Type B pancreatic cell (in vitro differentiated cells): ENCODE measurements at places on chromosomes 12 and 14. TPM values are rescaled to one million over a fixed set of nuclear protein-coding genes. Genes with fewer than 3 reads are reported as not detected.
A peak's percentile ranks its signal among the peaks of the same experiment; 100 is the strongest.

CLEC4C gene
- total RNA-seq: not detected in 2 replicates

KRT78 gene
- total RNA-seq: 14.7 and 29.1 TPM in 2 replicates

PIWIL1 gene
- total RNA-seq: not detected in 2 replicates

ACSS3 gene
- total RNA-seq: 24.5 and 28.0 TPM in 2 replicates

FZD10 gene
- total RNA-seq: 7.5 and 17.7 TPM in 2 replicates

ALX1 gene
- total RNA-seq: 2.4 and 7.0 TPM in 2 replicates

GRCh38 chr14:68223631-68224030 lies 404.1 kb downstream of the RAD51B start:
- peaks cover 16% of the 10 kb centered on the region for H3K36me3 ChIP-seq
- H3K4me1 ChIP-seq: peaks cover 11% of the 10 kb centered on the region
- H3K27ac ChIP-seq: no peak overlapping the region
- DNase-seq: no peak
- H3K27me3 ChIP-seq: no peaks in the 10 kb centered on the region
- H3K4me3 ChIP-seq: no peak overlapping the region

GRCh38 chr14:31937730-31938346 lies 139.3 kb upstream of the ARHGAP5 start:
- H3K27me3 ChIP-seq: no peaks in the 10 kb centered on the region
- H3K36me3 ChIP-seq: no peaks in the 10 kb centered on the region
- DNase-seq: no peak
- H3K4me1 ChIP-seq: peaks cover 26% of the 10 kb centered on the region

GRCh38 chr12:92502417-92503028 lies 200.3 kb upstream of the PLEKHG7 start:
- H3K27ac ChIP-seq: no peak overlapping the region
- no peak for DNase-seq
- no peaks in the 10 kb centered on the region for H3K27me3 ChIP-seq
- H3K4me1 ChIP-seq: peaks cover 33% of the 10 kb centered on the region
- no peaks in the 10 kb centered on the region for H3K36me3 ChIP-seq

DNA sequence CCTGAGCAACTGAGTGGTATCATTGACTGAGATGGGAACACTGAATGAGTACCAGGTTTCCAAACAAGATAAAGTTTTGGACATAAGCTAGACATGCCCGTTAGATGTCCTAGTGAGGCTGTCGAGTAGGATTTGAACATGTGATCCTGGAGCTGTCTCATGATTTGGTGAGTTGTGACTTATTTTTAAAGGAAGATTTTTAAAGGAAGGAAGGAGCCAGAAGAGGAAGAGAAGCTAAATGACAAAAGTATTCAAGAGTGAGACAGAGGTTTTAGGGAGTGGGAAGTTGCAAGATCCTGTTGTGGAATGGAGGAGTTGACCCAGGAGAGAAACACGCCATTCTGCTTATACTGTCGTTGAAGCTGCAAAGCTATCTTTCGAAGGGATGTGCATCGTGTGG lies 82.1 kb downstream of the SAMD4A start:
- H3K4me3 ChIP-seq: no peak overlapping the region
- H3K27me3 ChIP-seq: no peaks in the 10 kb centered on the region
- no peak overlapping the region for H3K27ac ChIP-seq
- H3K36me3 ChIP-seq: no peaks in the 10 kb centered on the region
- peaks cover 32% of the 10 kb centered on the region for H3K4me1 ChIP-seq

DNA sequence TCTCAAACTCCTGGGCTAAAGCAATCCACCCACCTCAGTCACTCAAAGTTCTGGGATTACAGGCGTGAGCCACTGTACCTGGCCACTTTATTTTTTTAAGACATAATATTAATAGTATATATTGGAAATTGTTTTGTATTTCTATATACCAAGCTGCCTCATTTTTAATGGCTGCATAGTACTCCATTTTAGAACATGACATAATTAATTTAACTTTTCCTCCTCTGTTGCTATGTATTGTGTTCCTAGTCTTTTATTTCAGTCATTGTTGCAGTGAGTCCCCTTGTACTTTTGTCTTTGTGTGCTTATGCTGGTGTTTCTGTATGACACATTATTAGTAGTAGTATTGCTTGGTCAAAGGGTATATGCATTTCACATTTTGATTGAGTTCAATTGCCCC lies 138.7 kb downstream of the PRKCH start:
- H3K27ac ChIP-seq: no peak overlapping the region
- H3K4me3 ChIP-seq: no peak overlapping the region
- DNase-seq: no peak

GRCh38 chr14:67549734-67550133 lies 16.6 kb downstream of the PLEKHH1 start:
- no peak overlapping the region for H3K27ac ChIP-seq
- H3K27me3 ChIP-seq: no peaks in the 10 kb centered on the region
- peaks cover 7% of the 10 kb centered on the region for H3K36me3 ChIP-seq
- no peaks in the 10 kb centered on the region for H3K4me1 ChIP-seq
- no peak overlapping the region for H3K4me3 ChIP-seq

- no peak overlapping the region for H3K27ac ChIP-seq
- H3K4me3 ChIP-seq: peak overlapping the region; percentile 2
- no peak for DNase-seq
- peaks cover 30% of the 10 kb centered on the region for H3K4me1 ChIP-seq
Observed at GRCh38 chr12:113845900-113846674, 120.0 kb downstream of the RBM19 start.

GRCh38 chr12:778615-779014 lies 26.2 kb downstream of the WNK1 start:
- no peak overlapping the region for H3K4me3 ChIP-seq
- H3K4me1 ChIP-seq: peaks cover 20% of the 10 kb centered on the region
- no peaks in the 10 kb centered on the region for H3K27me3 ChIP-seq

DNA sequence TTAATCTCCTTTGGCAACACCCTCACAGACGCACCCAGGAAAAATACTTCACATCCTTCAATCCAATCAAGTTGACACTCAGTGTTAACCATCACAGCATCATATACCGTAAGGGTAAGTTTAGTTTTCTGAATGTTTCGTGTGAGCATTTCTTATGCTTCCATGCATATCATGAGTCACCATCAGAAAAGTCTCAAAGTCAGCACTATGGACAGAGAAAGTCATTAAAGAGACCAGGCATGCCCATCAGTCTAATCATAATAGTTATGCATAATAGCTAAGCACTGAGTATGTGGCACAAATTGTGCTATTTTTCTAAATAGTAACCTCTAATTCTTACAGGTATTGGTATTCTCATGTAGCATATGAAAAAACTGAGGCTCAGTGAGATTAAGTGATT lies 158.8 kb upstream of the PRMT8 start:
- H3K4me3 ChIP-seq: no peak overlapping the region
- H3K36me3 ChIP-seq: no peaks in the 10 kb centered on the region
- H3K27ac ChIP-seq: no peak overlapping the region
- peaks cover 4% of the 10 kb centered on the region for H3K4me1 ChIP-seq

- no peaks in the 10 kb centered on the region for H3K36me3 ChIP-seq
- H3K4me1 ChIP-seq: peaks cover 9% of the 10 kb centered on the region
- H3K4me3 ChIP-seq: peak overlapping the region; percentile 14
- no peak for DNase-seq
Observed at GRCh38 chr14:50955373-50956043, 11.2 kb upstream of the PYGL start.
